ENCODE measurements at places on chromosomes 3 and 15. TPM values are rescaled to one million over a fixed set of nuclear protein-coding genes. Genes with fewer than 3 reads are reported as not detected.

GRCh38 chr15:71414853-71415252 is 299.6 kb downstream of the THSD4 start:
- H3K27me3 ChIP-seq, result peaks cover 6% of the 10 kb centered on the region
- no peaks in the 10 kb centered on the region for H3K4me1 ChIP-seq
- no peak overlapping the region for H3K27ac ChIP-seq
- H3K4me3 ChIP-seq, result no peak overlapping the region

DNA sequence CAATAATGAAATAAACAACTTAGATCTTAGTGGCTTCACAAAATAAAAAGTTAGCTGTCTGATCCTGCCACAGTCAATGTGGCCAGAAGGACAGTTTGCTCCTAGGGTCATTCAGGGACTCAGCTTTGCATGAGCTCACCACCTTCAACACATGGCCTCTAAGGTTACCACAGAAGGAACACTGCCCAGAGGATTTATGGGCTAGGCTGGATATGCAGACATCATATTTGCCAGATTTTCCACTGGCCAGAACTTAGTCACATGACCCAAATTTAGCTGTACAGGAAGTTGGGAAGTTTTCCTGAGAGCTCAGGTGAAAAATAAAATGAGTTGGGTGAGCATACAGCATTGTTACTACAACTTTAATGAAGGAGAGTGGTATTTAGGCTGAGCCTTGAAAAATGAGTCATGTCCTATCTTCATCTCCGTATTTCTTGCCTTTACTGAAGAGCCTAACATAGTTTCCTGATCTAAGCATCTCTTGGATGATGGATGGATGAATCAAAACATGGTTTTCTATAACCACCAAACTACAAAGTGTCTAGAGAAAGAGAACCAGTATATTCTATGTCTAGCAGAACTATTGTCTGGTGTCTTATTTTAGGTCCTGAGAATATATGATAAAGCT is 54.9 kb upstream of the TMEM108 start:
- H3K4me1 ChIP-seq, result no peaks in the 10 kb centered on the region
- no peak overlapping the region for H3K4me3 ChIP-seq
- no peak for DNase-seq
- no peaks in the 10 kb centered on the region for H3K36me3 ChIP-seq
- peaks cover 2% of the 10 kb centered on the region for H3K27me3 ChIP-seq

GRCh38 chr15:95968856-95969255 is 361.6 kb upstream of the NR2F2 start:
- DNase-seq, result no peak
- H3K4me1 ChIP-seq, result no peaks in the 10 kb centered on the region
- H3K27me3 ChIP-seq, result peaks cover 2% of the 10 kb centered on the region
- no peak overlapping the region for H3K27ac ChIP-seq

GRCh38 chr3:149324332-149324731 is 9.1 kb downstream of the TM4SF18 start:
- no peaks in the 10 kb centered on the region for H3K4me1 ChIP-seq
- H3K4me3 ChIP-seq, result no peak overlapping the region
- no peak for DNase-seq
- no peaks in the 10 kb centered on the region for H3K36me3 ChIP-seq
- peaks cover 11% of the 10 kb centered on the region for H3K27me3 ChIP-seq

- H3K4me1 ChIP-seq, result peaks cover 6% of the 10 kb centered on the region
- no peak overlapping the region for H3K4me3 ChIP-seq
- H3K36me3 ChIP-seq, result no peaks in the 10 kb centered on the region
- no peak for DNase-seq
- peaks cover 21% of the 10 kb centered on the region for H3K27me3 ChIP-seq
Measured at GRCh38 chr3:58683466-58683865, 16.9 kb upstream of the FAM3D start.

DNA sequence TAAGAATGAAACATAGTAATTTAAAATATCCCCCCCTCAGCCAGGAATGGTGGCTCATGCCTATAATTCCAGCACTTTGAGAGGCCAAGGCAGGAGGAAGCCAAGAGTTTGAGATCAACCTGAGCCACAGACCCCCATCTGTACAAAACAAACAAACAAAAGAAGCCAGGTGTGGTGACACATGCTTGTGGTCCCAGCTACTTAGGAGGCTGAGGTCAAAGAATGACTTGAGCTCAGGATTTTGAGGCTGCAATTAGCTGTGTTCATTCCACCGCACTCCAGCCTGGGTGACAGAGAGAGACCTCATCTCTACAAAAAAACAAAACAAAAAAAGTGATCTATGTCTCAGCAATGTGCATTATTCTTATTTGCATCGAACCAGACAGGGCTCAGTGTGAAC is 800.8 kb downstream of the MCTP2 start:
- H3K4me3 ChIP-seq, result no peak overlapping the region
- H3K27ac ChIP-seq, result no peak overlapping the region
- H3K27me3 ChIP-seq, result no peaks in the 10 kb centered on the region
- H3K36me3 ChIP-seq, result no peaks in the 10 kb centered on the region

- no peak for DNase-seq
- H3K36me3 ChIP-seq, result no peaks in the 10 kb centered on the region
- peaks cover 3% of the 10 kb centered on the region for H3K4me1 ChIP-seq
- no peak overlapping the region for H3K27ac ChIP-seq
- no peaks in the 10 kb centered on the region for H3K27me3 ChIP-seq
- H3K4me3 ChIP-seq, result no peak overlapping the region
Measured at GRCh38 chr3:113136071-113136470, 75.3 kb upstream of the BOC start.

GRCh38 chr3:172154768-172155664 is 115.6 kb downstream of the FNDC3B start:
- no peaks in the 10 kb centered on the region for H3K27me3 ChIP-seq
- peaks cover 2% of the 10 kb centered on the region for H3K36me3 ChIP-seq
- H3K4me1 ChIP-seq, result peaks cover 32% of the 10 kb centered on the region
- no peak overlapping the region for H3K4me3 ChIP-seq
- H3K27ac ChIP-seq, result no peak overlapping the region
- DNase-seq, result no peak

The GTPBP8 gene
- total RNA-seq, result 25.3 TPM

Measured in activated CD8-positive, alpha-beta memory T cell treated with anti-CD3 and anti-CD28 coated beads, Interleukin-2, amount 10 ng/mL, durations not matched to agents 7 days and 5 days (primary cell).